Fibroblast of skin of back (primary cell): ENCODE measurements at places on chromosomes 4 and X.

GRCh38 chrX:2299871-2300270 is 200.9 kb downstream of the DHRSX start:
- no peak for DNase-seq

DNA sequence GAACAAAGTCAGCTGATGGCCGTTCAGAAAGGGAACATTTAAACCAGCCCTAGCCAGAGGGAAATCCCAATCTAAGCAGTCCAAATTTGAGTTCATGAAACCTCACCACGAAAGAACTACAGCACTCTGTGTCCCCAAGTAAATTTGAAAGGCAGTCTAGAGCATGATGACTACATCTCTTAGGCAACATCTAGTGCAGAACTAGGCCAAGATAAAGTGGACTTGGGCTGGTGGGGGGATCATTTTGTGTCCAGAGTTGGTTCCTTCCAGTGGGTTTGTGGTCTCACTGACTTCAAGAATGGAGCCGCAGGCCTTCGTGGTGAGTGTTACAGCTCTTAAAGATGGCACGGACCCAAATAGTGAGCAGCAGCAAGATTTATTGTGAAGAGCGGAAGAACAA is 64.9 kb downstream of the KLHL4 start:
- DNase-seq = no peak

DNA sequence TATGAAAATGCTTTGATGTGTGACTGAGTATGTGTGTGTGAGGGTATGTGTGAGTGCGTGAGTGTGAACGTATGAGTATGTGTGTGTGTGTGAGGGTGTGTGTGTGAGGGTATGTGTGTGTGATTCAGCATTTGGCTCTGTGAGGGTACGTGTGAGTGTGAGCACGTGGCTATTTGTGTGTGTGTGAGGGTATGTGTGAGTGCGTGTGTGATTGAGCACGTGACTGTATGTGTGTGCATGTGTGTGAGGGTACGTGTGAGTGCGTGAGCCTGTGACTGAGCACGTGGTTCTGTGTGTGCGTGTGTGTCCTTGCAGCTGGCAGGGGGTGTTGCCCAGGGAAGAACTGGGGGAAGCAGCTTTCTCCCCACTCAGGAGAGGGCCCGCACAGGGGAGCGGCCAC is 16.1 kb upstream of the PPP2R3B start:
- DNase-seq = no peak

DNA sequence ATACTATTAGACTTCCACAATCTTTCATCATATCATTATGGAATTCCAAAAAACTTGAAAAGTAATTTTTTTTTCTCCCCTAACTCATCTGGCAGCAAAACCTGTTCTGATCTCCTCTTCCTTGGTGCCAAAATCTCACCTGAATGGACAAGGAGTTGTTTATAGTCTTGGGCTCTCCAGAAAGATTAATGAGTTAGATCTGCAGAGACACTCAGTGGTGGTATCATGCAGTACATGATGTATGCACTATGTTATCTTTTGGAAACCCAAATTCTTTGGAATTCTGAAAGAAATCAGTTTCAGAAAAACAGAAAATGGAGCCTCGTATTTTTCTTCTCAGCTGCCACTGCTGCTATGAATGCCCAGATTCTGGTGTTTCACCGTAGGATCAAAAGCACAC is 11.7 kb downstream of the GPM6B start:
- DNase-seq = no peak

GRCh38 chr4:10063544-10064300 is 42.4 kb upstream of the SLC2A9 start:
- peak; percentile 59 for DNase-seq
